Endothelial cell (in vitro differentiated cells): ENCODE measurements at places on chromosomes 7 and 10.

- DNase-seq = peak; percentile 45
Observed at GRCh38 chr10:75111907-75112679, 637 bp downstream of the SAMD8 start.

- DNase-seq = no peak
Observed at GRCh38 chr10:100516847-100517246, 2.8 kb downstream of the SEC31B start.

DNA sequence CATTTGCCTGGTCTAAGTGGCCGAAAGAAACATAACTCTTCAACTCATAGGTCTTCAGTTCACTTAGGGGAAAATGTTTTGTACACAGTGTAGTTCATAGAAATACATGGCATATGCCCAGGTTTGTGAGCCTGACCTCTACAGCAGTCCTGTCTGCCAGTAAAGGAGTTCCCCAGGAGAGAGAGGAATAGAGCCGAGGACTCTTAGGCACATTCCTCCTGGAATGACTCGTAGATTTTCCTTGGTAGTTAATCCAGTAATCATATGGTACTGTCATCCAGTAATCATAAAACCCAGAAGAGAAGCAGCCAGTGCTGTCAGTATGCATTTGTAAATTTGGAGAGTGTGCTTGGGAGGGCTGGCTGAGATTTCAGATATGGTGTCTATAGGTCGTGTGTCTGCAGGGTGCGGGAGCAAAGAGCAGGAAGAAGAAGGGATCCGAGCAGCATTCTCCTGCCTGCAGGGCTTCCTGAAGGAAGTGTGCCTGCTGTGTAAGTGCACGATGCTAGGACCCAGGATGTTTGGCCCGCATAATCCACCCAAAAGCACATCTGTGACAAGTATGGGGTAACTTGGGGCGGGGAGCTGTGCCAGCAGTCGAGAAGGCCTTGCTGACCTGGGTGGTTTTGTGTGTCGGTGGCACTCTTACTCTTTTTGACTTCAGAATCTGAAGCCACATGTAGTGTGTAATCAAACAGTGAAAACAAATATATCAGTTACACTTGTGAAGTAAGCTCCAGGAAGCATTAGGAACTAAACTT lies 13.9 kb downstream of the EIF4H start:
- DNase-seq = no peak

- DNase-seq = no peak
Observed at GRCh38 chr10:30057421-30057841, 2.0 kb downstream of the JCAD start.

- no peak for DNase-seq
Observed at GRCh38 chr7:22350466-22351328, 6.3 kb downstream of the RAPGEF5 start.

- DNase-seq = no peak
Observed at GRCh38 chr7:116246357-116246756, 36.0 kb downstream of the TES start.

- DNase-seq = no peak
Observed at GRCh38 chr10:110528224-110528996, 30.7 kb downstream of the DUSP5 start.

DNA sequence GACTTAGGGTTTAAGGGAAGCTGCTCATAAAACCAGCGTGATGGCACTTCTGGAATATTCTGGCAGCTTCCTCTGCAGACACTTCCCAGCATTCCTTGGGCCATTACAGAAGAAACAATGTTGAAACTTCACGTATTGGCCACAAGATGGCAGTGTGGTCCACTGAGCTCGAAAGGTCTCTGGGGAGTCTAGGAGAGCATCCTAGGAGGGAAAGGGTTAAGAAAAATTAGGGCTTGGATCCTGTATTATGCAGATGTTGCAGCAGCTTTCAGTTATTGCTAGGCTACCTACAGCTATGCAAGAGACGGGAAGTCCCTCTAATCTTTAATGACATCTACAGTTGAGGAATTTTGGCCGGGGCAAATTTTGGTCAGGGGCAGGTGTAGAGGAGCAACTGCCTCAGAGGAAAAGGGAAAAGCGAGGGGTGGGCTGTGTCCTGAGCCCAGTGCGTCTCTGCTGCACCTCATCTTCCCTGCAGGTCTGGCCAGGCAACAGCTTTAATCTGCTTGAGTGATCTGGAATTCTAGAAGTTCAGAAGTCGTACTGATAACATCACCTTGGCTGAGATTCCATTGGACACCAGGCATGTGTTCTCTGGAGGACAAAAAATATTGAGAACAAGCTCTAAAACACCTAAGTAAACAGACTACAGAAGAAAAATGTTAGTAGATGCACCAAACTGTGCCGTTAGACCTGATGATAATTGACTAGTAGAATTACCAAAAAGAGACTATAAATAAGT lies 220.8 kb upstream of the PRSS58 start:
- peak; percentile 31 for DNase-seq

DNA sequence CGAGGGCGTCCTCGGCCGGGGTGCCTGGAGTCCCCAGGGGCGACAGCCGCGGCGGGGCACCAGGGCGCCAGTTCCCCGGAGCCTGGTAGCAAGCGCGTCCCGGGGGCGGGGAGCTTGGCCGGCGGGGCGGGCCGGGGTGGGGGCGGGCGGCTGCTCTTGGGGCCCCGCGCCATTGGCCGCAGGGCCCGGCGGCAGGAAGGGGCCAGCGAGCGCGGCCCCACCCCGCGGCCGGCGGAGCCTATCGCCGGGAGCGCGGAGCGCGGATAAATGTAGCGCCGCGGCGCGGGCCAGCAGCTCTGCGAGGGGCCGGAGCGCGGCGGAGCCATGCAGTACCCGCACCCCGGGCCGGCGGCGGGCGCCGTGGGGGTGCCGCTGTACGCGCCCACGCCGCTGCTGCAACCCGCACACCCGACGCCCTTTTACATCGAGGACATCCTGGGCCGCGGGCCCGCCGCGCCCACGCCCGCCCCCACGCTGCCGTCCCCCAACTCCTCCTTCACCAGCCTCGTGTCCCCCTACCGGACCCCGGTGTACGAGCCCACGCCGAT lies at the start of gene HHEX:
Gene HHEX (plus strand): TSS at position 293 of the 548 bp plus-strand sequence. CDS start 32 bp downstream, at position 325.
- DNase-seq = peak; percentile 70

DNA sequence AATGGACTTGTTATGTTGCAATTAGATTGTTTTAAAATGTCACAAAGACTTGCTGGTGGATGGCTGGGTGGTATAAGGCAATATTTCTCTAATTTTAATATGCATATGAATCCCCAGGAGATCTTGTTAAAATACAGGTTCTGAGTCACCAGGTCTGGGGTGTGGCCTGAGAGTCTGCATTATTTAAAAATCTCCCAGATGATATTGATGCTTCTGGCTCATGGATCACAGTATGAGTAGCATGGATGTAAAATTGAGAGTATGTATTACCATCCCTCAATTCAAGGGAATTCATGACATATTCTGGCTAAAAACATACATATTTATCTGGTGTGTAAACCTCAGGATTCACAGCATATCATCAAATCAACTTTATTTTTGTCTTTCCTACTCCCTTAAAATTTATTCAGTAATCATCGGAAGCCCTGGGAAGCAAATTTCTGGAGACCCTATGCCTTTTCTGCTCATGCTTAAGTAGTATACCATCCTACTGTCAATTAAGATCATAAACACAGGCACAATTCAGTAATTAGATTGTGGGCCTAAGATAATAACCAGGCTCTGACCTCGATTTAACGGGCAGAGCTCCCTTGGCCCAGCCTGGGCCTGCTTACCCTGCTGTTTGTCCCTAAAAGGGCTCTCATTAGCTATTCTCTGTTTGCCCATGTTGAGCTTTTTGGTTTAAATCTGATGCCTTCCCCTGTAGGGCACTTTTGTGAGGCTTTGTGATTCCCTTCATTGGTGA lies 29.6 kb upstream of the ICA1 start:
- DNase-seq = no peak

- DNase-seq = no peak
Observed at GRCh38 chr10:131269776-131270460, 41.6 kb downstream of the TCERG1L start.

- DNase-seq = no peak
Observed at GRCh38 chr10:61047788-61048560, 104.0 kb upstream of the RHOBTB1 start.

GRCh38 chr7:90957883-90958282 lies 306.4 kb upstream of the FZD1 start:
- no peak for DNase-seq

- no peak for DNase-seq
Observed at GRCh38 chr7:55127622-55128081, 108.8 kb downstream of the EGFR start.

DNA sequence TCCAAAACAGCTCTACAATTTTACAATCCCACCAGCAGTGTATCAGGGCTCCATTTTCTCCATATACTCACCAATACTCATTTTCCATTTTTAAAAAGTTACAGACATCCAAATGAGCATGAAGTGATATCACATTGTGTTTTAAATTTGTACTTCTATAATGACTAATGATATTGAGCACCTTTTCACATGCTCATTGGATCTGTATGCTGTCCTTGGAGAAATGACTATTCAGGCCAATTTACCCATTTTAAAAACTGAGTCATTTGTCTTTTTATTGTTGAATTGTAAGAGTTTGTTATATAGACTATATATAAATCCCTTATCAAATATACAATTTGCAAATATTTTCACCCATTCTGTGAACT lies 162.0 kb downstream of the MAGI2 start:
- DNase-seq = no peak

- no peak for DNase-seq
Observed at GRCh38 chr7:105196473-105196872, 182.5 kb downstream of the KMT2E start.

GRCh38 chr7:18655912-18656311 lies 160.4 kb downstream of the HDAC9 start:
- DNase-seq = no peak

GRCh38 chr10:13808556-13809391 lies 222.0 kb downstream of the PRPF18 start:
- DNase-seq = no peak

DNA sequence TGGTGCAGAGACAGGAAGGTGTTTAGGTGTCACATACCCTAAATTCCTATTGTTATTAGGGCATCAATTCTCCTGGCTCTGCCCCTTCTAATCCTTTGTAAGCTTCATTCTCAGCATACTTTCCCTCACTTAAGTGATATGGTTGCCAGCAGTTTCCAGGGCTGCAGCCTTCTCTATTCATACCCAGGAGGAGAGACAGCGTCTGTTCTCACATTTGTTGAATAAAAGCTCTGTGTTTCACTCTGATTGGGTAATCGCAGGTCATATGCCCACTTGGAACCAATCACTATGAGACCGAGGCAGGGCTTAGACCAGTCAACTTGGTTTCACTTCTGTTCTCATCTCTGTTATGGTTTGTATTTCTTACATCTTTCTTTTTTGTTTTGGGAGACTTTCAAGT lies 109.6 kb upstream of the MTPN start:
- DNase-seq = no peak

- DNase-seq = peak; percentile 50
Observed at GRCh38 chr10:28241741-28242399, 61.0 kb downstream of the MPP7 start.

DNA sequence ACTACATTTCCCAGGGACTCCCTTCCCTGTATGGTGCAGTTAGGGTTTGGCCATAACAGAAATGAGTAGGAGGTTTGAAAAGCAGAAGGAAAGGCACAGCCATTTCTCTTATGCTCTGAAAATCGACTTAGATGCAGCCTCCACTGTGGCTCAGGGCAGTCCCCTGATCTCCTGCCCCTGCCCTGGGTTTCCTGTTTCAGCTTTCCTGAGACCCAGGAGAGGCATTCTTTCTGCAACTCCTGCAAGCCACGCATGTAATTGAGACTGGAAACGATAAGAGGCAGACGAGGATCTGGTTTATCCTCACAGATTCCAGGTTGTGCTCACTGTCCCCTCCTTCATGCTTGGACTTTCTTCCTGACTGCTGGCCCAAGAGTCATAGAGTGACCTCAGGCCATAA lies 461.2 kb upstream of the VSTM2A start:
- DNase-seq = no peak

GRCh38 chr10:33216661-33217427 lies 117.6 kb downstream of the NRP1 start:
- no peak for DNase-seq

DNA sequence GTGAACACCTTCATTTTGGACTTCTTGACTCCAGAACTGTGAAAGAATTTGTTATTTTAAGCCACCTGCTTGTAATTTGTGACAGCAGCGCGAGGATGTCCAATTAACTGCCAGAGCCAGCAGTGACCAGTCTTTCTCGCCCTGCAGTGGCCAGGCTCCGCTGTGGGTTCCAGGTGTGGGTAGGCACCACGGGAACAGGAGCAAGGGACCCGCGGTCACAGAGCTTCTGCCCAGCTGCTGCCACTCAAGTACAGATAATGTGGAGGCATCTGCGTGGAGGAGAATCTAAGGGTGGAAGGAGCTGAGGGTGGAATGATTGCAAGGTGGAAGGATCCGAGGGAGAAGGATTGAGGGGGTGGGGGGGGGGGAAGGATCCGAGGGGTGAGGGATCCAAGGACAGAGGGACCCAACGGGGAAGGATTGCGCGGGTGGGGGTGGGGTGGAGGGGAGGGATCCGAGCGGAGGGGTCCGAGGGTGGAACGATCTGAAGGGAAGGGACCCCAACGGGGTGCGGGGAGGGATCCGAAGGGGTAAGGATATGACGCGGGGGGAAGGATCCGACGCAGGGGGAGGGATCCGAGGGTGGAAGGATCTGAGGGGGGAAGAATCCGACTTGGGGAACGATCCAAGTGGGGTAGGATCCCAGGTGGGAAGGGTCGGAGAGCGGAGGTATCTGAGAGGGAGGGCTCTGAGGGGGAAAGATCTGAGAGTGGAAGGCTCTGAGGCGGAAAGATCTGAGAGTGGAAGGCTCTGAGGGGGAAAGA lies 3.6 kb downstream of the CALY start:
- no peak for DNase-seq

DNA sequence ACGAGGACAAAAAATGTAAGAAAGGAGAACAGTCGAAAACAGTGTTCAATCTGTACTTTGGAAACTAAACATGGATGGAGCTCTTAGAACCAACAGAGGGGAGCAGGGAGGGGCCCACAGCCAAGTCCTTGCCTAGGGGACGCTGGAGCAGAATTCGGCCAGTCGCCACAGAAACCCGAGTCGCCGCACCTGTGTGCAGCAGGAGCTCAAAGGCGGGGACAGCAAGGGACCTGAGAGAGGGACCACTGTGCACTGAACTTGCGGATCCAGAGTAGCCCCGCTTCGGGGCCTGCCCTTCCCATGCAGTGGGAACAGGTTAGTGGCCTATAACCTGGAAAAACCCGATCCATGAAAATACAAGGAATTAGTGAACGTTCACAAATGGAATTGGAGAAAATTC lies 68.1 kb downstream of the SEC61G start:
- no peak for DNase-seq

DNA sequence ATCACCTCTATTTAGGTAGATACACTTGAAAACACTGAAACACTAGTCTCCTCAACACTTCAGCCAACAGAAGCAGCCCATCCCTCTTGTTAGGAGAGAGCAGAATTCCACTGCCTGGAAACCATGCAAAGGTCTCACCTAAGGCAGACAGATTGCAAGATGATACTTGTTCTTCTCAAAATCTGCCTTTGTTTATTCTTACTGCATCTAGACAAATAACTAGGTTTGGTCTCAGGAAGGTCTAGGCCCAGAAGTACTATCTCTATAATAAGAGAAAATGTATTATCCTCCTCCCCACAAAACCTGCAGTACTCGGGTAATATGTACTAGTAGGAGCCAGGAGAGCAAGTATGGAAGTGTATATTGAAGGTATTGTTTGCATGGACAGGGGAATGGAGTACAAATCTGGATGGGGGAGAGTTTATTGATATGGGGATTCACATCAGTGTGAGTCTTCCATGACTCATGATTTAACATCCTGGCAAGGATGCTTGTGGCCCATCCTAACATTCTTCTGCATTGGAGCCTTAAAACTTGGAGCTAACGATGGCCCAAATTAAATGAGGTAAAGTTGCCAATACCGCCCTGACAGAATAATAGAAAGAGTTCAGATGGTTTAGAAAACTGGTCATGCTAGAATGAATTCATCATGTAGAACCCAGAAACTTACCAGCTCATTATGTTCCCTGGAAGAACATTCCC lies 109.2 kb downstream of the EPC1 start:
- no peak for DNase-seq
